ENCODE measurements at places on chromosomes 2 and 18. TPM values are rescaled to one million over a fixed set of nuclear protein-coding genes. Genes with fewer than 3 reads are reported as not detected.

The TRIM43 gene
- 0.10 TPM for total RNA-seq

The OTOF gene
- 0.69 TPM for total RNA-seq

The RTKN gene
- total RNA-seq, result 25.7 TPM

The LAMA3 gene
- 60.6 TPM for total RNA-seq

The IGFBP5 gene
- total RNA-seq, result 246 TPM

The SCLY gene
- total RNA-seq, result 8.7 TPM

The FSHR gene
- not detected for total RNA-seq

The GPR55 gene
- total RNA-seq, result not detected

The EMILIN1 gene
- total RNA-seq, result 66.1 TPM

The ACTG2 gene
- total RNA-seq, result 5.1 TPM

The ABCG5 gene
- not detected for total RNA-seq

The FAM237A gene
- not detected for total RNA-seq

DNA sequence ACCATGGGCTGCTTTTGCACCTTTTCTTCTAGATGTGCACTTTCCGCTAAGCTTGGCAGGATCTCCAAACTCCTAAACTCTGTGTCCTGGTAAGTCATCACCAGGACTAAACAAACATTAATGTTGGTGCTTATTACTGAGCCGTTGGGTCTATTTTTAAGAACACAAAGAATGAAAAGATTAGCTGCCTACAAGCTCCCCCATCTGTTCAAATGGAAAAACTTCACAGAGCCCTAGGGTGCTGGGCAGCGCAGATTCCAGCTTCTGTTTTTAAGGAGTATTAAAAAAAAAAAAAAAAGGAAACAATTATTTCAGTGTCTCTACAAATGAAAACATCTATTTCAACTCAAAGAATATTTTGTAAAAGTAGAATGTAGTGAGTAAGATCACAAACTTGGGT, 97.8 kb upstream of the AQP4 start:
- no peak for DNase-seq

GRCh38 chr2:155802888-155803287, 529.6 kb downstream of the NR4A2 start:
- DNase-seq, result no peak

DNA sequence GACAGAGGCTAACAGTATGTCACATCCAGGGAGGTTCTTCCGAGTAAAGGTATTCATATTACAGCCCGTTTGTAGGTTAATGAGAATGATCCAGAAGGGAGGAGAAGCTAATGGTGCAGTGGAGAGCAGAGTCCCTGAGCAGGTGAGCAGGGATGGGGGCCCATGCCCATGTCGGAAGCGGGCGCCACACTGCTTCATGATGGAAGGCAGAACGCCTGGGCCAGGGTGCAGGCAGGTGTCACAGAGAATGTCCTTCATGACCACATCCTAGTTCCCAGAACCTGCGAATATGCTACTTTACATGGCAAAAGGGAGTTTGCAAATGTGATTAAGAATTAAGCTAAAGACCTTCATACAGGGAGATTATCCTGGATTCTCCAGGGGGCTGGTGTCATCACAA, 4.0 kb downstream of the HES6 start:
- no peak for DNase-seq

DNA sequence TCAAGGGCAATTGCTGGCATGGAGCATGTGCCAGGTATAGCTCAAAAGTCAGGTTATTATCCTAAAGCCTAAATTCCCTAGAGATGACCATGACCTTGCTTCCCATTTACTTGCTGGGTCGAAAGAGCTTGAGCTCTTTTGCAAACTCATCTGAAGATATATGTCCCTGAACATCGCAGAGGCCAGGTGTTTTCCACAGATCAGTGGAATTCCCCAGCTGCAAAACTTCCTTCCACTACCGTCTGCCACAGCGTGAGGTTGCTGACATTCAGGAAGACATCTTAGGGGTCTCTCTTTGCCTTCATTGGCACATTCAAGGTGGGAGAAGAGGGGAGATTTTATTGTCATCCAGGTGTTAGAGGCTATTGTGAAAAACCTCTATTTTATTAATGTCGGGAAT, 171.0 kb downstream of the MIB1 start:
- DNase-seq, result no peak

DNA sequence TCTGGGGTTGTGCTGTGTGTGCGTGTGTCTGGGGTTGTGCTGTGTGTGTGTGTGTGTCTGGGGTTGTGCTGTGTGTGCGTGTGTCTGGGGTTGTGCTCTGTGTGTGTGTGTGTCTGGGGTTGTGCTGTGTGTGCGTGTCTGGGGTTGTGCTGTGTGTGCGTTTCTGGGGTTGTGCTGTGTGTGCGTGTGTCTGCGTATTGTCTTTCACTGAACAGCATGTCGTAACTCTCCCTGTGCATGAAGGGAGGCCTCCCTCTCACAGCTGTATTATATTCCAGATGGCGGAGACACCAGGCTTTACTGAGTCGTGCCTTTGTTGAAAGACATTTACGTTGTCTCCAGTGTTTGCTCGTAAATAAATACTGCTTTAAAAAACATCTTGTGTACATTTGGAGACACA, 5.9 kb downstream of the ACKR3 start:
- DNase-seq, result peak; percentile 88

GRCh38 chr18:59279193-59279592, 5.9 kb upstream of the RAX start:
- no peak for DNase-seq

Measured in skin of body (tissue), 3 donors.